ENCODE measurements at places on chromosomes 13 and 19.
A peak's percentile ranks its signal among the peaks of the same experiment; 100 is the strongest.

GRCh38 chr19:57947419-57948134 lies at the start of gene ZNF256:
ZNF256 (minus strand) TSS chr19:57947706; CDS start chr19:57947474, 232 bp downstream.
- peak; percentile 93 for DNase-seq

DNA sequence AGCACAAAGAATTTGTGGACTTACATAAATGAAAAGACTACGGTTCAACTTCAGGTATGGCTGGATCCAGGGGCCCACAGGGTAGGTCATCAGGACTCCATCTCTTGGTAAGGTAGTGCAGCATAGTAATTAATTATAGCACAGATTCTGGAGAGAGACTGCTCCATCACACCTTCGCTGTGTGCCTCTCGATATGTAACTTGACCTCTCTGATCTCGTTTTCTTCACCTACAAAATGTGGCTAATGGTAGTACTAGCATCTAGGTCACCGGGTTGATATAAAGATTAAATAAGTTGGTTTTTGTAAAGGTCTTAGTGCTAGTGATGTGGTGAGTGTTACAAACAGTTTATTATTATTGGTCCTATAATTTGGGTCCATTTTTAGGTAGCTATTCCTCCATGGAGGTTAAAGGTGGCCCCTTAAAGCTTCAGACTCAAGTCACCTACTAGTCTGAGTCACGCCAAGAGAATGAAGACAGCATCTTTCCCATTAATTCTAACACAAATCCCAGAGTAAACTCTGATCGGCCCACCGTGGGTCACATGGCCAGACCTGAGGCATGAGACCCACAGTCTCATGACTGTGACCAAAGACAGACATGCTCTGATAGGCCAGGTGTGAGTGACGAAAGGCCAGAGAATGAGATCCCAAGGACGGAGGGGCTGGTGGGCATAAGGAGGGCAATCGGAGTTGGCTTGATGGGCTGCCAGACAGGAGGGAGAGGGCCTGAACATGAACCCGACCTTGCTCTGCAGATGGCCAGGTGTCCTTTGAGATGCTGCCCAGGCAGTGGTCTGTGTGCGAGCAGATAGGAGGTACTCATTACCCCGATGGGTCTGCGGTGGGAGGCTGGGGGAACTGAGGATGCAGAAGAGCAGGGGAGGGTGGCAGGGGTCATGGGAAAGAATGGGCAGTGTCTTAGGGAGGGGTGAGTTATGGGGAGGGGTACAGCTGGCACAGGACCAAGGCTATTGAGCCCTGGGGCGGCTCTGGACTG lies 18.3 kb upstream of the PSMD8 start:
- DNase-seq, result no peak

GRCh38 chr13:27044837-27045570 lies 126.6 kb downstream of the USP12 start:
- no peak for DNase-seq

DNA sequence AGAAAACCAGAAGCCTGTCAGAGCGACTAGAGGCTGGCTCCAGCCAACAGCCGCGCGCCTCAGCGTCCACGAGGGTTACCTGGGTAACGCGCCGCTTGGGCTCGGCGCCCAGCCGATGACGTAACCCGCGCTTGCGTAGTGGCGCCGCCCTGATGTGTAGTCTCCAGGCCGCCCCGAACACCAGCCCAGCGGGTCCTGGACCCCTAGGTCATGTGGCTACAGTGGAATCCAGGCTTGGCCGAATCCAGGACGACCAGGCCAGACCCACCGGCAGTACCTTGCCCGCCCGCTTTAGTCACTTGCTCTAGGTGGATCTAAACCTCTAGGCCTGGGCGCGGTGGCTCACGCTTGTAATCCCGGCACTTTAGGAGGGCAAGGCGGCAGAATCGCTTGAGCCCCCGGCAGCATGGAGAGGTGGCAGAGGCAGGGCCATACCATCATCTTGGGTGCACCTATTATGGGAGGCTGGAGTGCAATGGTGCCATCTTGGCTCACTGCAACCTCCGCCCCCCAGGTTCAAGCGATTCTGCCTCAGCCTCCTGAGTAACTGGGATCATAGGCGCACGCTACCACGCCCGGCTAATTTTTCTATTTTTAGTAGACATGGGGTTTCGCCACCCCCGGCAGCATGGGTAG lies 7.2 kb upstream of the ZNF606 start:
- peak; percentile 79 for DNase-seq

GRCh38 chr13:33512880-33513554 lies 227.5 kb upstream of the STARD13 start:
- DNase-seq, result no peak

DNA sequence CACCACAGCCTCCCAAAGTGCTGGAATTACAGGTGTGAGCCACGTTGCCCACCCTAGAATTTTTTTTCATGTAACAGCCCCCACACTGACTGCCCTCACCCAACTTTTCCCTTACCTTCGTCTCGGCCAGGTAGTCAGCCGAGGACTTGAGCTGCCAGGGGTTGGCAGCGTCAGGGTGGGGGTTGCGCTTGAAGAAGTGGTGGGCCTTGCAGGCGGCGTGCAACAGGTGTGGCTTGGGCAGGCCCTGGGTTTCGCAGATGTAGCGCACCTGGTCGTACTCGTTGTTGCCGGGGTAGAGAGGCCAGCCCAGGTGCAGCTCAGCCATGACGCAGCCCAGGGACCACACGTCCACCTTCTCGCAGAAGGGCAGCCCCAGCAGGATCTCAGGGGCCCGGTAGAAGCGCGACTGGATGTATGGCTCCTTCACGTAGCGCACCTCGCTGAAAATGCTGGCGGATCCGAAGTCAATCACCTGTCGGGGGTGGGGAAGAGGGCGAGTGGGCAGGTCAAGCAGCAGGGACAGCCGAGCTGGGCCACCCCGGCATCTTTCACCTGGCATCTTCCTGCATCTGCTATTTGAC lies 6.2 kb downstream of the HIPK4 start:
- no peak for DNase-seq

DNA sequence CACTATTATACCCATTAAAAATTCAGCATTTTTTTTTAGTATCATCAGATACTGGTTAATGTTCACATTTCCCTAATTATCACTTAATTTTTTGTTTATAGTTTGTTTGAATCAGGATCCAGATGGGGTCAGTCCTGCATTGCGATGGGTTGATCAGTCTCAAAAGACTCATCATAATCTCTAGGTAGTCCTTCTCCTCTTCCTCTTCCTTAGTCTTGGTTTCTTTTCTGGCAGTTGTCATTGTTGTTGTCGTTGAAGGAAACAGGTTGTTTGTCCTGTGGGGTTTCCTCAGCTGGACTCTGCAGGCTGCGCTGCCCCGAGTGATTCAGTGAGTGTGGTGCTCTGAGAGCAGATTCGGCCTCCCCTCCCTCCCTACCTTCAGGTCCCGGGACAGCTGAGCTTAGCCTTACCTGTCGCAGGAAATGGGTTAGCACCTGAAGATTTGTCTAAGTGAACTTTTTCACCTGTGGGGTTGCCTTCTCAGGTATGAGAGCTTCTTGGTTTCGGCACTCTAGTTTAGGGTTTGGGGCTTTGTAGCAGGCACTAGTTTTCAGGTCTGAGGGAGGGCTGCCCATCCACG lies 34.1 kb downstream of the NFIX start:
- DNase-seq, result no peak

DNA sequence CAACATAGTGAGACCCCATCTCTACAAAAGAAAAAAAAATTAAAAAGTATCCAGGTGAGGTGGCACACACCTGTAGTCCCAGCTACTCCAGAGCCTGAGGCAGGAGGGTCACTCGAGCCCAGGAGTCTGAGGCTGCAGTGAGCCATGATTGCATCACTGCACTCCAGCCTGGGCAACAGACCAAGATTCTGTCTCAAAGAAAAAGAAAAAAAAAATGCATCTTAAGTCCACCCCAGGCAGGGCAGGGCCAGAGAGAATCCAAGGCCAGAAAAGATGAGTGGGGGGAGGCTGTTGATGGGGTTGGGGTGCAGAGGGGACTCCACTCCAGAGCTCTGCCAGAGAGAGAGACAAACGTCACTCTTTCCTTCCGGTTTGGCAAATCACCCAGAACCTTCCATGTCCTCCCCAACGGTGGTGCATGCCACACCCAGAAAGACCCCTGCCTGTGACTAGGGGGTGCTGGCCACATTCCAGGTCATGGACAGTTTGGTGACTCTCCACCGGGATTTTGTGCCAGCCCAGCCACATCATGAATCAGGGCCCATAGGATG lies 431 bp downstream of the FUT3 start:
- DNase-seq, result peak; percentile 65

GRCh38 chr19:34180273-34180672 lies 8.0 kb downstream of the LSM14A start:
- no peak for DNase-seq

GRCh38 chr19:51430221-51430620 lies 12.8 kb upstream of the SIGLEC10 start:
- no peak for DNase-seq

GRCh38 chr19:23804676-23805075 lies 46.0 kb upstream of the ZNF681 start:
- DNase-seq, result no peak

GRCh38 chr13:28384789-28385188 lies 110.1 kb downstream of the FLT1 start:
- DNase-seq, result no peak

DNA sequence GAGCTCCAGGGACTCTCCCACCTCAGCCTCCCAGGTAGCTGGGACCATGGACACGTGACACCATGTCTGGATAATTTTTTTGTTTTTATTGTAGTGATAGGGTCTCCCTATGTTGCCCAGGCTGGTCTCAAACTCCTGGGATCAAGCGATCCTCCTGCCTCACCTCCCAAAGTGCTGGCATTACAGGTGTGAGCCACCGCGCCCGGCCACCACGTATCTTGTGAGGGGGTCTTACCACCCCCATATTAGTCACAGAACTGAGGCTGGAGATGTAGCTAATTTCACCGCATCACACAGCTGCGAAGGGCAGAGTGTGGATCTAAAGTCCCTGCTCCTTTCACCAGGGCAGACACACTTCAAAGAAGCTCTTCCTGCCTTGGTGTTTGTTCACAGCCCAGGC lies 211.8 kb upstream of the SOX1 start:
- DNase-seq, result no peak

DNA sequence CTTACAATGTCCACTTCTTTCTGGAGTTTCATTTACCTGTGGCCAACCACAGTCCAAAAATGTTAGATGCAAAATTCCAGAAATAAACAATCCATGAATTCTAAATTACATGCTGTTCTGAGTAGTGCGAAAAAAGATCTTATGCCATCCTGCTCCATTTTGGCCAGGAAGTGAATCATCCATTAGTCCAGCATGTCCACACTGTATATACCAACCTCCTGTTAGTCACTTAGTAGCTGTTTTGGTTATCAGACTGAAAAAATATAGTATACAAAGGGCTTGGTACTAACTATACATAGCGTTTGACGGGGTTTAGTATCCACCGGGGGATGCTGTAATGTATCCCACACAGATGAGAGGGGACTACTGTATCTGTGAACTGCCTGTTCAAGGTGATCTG lies 618.0 kb upstream of the ARGLU1 start:
- DNase-seq, result peak; percentile 26

DNA sequence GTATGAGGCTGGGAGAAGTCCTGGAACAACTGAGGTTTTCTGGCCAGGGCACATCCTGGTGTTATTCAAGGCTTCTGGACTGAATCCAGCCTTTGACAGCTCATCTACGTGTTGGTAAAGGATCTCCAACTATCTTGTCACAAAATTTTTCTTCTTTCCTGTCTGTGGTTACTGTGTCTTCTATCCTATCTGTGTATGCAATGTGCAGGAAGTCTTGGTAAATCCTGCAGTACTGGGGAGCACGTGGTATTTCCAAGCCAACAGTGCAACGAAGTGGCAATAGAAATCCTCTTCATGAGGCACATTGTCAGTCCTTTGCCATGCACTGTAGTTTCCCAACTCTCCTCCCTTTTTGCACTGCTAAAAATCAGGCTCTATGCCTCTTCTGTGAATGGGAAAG lies 86.7 kb downstream of the ZNF100 start:
- no peak for DNase-seq

DNA sequence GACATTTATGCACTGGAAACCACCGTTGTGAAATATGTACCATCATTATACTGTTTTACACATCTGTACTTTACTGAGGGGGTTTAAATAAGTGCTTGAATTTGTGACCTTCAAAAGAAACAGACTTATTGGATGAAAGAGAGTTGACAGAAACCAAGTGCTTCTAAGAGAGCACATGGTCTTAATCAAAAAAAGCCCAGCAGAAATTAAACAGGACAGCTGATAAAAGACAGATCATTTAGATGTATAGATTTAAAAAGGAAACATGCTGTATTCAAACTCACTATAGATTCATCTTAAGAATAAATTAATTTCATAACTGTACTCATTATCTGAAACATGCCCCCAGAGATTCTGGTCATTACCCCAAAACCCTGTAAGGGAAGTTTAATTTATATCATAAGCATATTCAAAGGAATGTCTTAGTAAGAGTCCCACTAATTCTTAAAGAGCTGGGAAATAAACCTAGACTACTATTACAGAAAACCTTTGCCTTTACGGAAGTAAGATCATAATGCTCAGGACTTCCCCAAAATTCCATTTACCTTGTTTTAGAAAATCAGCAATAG lies 421.8 kb downstream of the DCT start:
- DNase-seq, result no peak

DNA sequence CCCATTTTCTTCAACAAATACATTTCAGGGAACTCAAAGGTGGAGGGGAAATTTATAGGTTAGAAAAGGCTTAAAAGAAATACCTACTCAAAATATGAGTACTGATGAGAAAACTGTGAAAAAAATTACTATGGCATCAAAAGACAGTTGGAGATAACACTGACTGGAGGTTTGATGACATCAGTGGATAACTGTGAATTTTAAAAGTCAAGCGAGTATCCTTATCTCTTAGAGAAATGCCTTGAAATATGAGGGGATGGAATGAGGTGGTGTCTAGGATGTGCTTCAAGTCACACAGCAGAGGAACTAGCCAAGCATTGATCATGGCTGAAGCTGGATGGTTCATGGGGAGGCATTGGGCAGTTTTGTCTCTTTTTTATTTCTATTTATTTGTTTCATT lies 27.2 kb upstream of the SLC15A1 start:
- DNase-seq, result no peak

DNA sequence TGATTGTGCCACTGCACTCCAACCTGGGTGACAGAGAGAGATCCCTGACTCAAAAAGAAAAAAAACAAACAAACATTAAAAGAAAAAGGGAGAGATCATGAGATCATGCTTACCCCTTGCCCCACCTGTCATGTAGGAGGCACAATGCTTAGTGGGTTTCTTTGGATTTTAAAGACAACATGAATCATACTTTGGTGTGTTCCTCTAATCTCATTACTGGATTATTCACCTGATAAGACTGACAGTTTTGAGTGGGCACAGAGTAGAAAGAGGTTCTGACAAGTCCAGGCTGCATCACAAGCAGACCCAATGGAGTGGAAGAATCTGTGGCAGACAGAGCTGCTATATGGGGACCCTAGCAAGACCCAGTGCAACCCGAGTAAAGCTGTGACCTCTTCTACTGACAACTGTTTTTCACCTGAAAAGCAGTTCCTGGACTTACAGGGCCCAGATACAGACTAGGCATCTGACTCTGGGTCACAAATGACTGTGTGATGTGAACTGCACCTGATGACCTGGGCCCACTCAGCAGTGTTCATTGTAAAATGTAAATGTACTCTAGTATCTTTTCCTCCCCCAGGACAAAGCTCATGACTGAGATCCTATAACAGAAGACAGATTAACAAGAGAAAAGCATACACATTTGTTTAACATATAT lies 28.9 kb upstream of the USP12 start:
- DNase-seq, result no peak

Measured in fibroblast of mammary gland (primary cell).